ENCODE measurements at places on chromosomes 13 and 19.

- no peak for DNase-seq
These were observed 106.4 kb downstream of the ATP8A2 start for GRCh38 chr13:25478186-25478585.

- peak; percentile 81 for DNase-seq
These were observed at the start of gene PTOV1 for GRCh38 chr19:49850487-49851342. Gene PTOV1, plus strand, starts transcription at chr19:49851159.

- DNase-seq: no peak
These were observed 248.0 kb upstream of the TMTC4 start for GRCh38 chr13:100922599-100922998.

- no peak for DNase-seq
These were observed 112.1 kb downstream of the ZNF737 start for GRCh38 chr19:20453425-20453935.

DNA sequence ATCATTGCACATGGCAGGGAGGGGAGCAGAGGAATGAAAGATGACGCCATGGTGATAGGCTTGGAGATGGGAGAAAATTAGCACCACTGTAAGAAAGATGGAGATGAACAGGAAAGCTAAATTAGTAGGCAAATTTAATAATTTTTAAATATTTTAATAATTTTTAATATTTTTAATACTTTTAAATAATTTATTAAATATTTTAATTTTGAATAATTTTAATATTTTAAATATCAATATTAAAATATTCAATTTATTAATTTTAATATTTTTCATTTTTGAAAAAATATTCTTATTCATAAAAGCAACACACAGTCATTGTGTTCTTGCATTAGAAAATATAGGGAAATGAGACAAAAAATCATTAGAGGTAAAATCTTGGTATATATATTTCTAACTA, 15.9 kb upstream of the KL start:
- DNase-seq: no peak

- DNase-seq: no peak
These were observed 21.3 kb downstream of the ZNF626 start for GRCh38 chr19:20640023-20640422.

GRCh38 chr13:74067818-74068217, 66.4 kb downstream of the KLF12 start:
- no peak for DNase-seq

- DNase-seq: no peak
These were observed 25.5 kb downstream of the FGF21 start for GRCh38 chr19:48780631-48781391.

GRCh38 chr19:40547836-40548235, 28.8 kb upstream of the SHKBP1 start:
- DNase-seq: no peak

DNA sequence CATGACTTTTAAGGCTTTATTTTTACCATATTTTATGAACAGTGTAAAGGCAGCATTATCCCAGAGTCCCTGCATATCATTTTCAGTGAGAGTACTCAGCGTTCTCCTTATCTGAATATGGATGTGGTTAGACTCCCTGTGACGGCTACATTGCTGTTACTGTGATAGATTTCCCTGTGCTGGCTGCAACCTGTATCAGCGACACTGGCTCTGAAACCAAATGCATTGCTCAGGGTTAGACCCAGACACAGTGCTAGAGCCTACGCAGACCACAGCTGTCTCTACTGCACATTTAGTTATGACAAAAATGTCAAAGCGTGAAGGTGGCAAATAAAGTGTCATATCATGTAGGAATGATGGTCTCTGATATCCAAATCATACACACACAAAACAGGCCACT, 138.0 kb downstream of the ENOX1 start:
- no peak for DNase-seq

GRCh38 chr13:85671336-85671735, 127.9 kb downstream of the SLITRK6 start:
- no peak for DNase-seq

- DNase-seq: no peak
These were observed 29.8 kb downstream of the ZNF571 start for GRCh38 chr19:37564624-37565369.

- DNase-seq: no peak
These were observed 373.2 kb downstream of the KCNRG start for GRCh38 chr13:50388481-50388880.

DNA sequence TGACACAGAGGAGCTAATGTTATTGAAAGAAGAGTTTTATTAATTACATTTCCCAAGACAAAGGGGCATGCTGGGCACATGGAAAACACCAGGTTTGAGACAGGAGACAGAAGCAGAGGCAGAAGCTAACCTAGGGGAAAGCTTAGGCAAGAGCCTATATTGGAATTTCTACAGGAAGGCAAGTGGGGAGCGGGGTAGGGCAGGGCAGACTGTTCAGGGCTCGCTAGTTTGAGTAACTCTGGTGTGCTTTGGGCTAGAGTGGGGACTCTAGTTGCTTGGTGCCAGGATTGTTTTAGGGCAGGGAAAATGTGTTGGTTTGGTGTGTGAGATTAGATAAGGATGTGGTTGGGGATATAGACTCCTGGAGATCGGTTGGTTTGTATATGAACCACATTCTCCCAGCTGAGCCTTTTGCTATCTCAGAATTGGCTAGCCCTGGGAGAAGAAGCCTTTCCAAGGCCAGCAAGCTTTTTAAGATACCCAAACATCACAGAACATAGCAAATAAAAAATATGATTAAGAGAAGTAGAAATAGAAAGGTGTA, 8.4 kb upstream of the UFM1 start:
- DNase-seq: no peak

GRCh38 chr13:98584668-98585397, 7.9 kb upstream of the STK24 start:
- DNase-seq: no peak

DNA sequence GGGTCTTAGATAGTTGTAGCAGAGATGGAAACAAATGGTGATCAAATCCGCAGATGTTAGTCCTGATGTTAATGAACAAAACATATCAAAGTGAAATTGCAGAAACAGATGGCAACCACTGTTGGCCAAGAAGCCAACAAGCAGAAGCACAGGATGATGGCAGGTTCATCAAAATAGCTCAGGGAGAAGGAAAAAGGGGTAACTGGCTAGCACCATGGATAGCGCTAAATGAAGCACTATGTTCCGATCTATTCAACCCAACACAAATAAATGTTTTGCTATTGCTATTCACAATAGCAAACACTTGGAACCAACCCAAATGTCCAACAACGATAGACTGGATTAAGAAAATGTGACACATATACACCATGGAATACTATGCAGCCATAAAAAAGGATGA, 413.7 kb downstream of the FGF14 start:
- DNase-seq: no peak

GRCh38 chr13:110551284-110551683, 10.2 kb downstream of the RAB20 start:
- no peak for DNase-seq

DNA sequence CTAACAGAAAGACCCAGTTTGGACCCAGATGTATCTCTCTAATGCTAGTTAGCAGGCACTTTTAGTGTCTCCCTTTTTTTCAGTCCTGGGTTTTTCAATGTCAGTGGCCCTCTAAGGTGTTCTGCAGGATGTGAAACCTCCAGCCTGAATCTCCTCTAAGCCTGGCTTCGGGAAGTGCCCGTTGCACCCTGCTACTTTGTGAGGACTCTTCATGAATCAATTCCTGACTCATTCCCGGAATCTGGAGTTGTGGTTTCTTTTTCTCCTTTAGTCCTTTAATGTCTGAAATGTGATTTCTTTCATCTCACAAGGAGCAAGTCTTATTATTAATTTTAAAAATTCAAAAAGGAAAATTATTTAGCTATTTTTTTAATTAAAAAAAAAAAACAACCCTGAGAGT, 116.0 kb downstream of the ZNF536 start:
- DNase-seq: no peak

DNA sequence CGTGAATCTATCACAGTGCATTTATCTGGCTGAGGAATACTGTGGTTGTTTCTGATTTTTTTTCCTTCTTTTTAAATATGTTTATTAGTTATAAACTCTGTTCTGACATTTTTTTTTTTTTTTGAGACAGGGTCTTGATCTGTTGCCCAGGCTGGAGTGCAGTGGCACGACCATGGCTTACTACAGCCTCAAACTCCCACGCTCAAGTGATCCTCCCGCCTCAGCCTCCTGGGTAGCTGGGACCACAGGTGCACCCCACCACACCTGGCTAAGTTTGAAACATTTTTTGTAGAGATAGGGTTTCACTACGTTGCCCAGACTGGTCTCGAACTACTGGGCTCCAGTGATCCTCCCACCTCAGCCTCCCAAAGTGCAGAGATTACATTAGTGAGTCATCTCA, 6.6 kb upstream of the NUMBL start:
- DNase-seq: no peak

- DNase-seq: no peak
These were observed 315.7 kb upstream of the SLITRK5 start for GRCh38 chr13:87355451-87355850.
